Osteoblast (primary cell): ENCODE measurements at places on chromosomes 2 and 18. TPM values are rescaled to one million over a fixed set of nuclear protein-coding genes. Genes with fewer than 3 reads are reported as not detected.
A peak's percentile ranks its signal among the peaks of the same experiment; 100 is the strongest.

DNA sequence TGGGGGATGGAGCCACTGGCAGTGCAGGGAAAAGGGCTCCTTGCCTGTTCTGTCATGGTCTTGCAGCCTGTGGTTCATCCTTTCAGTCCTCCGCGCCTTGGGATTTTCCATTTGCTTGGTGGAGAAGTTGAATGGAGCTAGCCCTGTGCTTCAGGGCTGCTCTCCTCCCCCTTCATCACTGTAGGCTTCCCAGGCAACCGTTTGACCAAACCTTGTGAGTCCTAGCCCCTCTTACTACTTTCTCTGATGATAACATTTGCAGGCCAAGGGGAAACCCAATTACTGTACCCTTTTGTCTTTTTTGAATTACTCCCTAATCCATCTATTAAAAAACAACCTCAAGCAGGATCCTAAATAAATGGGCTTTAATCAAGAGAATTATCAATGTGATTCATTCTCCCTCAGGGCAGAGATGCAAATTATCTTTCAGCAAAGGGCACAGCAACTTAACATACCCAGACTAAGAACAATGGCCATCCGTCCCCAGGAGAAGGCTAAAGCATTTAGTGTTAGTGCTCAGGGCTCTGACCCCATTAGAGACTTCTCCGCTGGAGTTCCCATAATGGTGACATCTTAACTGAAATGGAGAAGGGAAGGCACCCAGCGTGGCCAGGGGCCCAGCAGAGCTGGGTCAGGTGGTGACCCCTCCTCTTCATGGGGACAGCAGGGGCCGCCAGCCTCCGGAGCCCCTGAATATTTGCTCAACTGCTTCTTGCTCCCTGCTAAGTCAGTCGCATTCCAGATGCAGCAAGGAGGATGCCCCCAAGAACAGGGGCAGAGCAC lies 40.7 kb downstream of the RHOB start:
- DNase-seq: no peak

GRCh38 chr2:219002395-219003266 lies 9.4 kb upstream of the CRYBA2 start:
- peak; percentile 91 for DNase-seq

Gene PPP1R1C
- total RNA-seq: 0.29 and 0.36 TPM in 2 replicates

GRCh38 chr2:203592470-203592869 lies 57.4 kb upstream of the RAPH1 start:
- DNase-seq: no peak

- no peak for DNase-seq
Measured at GRCh38 chr18:13551841-13552733, 174.3 kb downstream of the FAM210A start.

DNA sequence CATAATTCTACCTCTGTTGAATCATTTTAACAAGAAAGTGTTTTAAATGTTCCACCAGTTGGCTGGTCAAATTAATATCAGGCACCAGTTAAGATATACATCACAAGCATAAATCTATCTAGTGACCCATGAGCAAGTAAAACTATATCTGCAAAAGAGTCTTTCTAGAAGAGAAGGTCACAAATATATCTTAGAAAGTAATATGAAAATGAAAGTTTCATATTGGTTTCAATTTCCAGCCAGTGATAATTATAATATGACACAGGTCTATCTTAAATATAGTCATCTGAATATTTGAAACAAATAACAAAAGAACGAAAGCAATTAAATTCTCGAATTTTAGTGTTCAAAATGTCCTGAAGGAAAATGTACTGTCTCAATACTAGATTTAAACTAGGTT lies 282.5 kb upstream of the KYNU start:
- no peak for DNase-seq

- DNase-seq: no peak
Measured at GRCh38 chr2:98378196-98378595, 31.9 kb downstream of the CNGA3 start.

Gene EVA1A
- total RNA-seq: 70.9 and 74.8 TPM in 2 replicates

DNA sequence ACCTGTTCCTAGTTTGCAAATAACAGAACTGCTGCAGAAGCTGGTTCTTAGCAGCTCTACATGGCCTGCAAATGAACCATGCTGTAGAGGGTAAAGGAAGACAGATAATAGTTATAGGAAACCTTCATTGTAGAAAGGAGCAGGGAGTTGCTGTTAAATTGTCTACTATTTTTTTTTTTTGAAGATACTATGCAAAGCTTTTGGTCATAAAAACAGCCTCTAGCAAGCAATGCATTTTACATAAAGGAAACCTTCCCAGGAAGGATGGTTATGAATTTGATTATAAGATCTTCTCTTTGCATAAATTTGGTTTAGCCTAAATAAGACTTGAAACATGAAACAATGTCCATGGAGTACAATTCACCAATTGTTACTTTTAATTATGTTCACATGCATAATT lies 793.4 kb downstream of the SLC4A3 start:
- DNase-seq: no peak

- DNase-seq: no peak
Measured at GRCh38 chr2:124668161-124668560, 643.1 kb downstream of the CNTNAP5 start.

GRCh38 chr2:167553635-167554034 lies 665.4 kb downstream of the XIRP2 start:
- DNase-seq: no peak

GRCh38 chr2:211391189-211391567 lies 834.8 kb downstream of the CPS1 start:
- no peak for DNase-seq

Gene RNF138
- 21.4 and 22.1 TPM in 2 replicates for total RNA-seq

Gene UGT1A6
- total RNA-seq: not detected in 2 replicates

Gene FBLN7
- 5.3 and 5.8 TPM in 2 replicates for total RNA-seq

DNA sequence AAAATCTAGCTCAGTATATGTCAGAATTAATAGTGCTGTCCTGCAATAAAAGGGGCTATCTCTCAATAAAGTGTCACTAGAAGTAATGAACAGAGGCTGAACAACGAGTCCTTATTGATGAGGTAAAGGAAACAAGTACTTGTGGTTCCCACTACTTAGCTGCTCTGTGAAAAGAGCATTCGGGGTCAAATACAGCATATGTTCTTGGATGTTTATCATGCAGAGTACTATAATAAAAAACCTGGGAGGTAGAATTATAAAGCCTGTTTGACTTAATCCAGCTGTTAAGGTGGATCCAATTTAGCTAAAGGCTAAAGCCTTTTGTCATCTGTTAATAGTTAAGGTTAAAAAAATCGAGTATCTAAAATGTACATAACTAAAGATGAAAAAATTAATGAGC lies 32.4 kb downstream of the SLC35F5 start:
- DNase-seq: no peak

DNA sequence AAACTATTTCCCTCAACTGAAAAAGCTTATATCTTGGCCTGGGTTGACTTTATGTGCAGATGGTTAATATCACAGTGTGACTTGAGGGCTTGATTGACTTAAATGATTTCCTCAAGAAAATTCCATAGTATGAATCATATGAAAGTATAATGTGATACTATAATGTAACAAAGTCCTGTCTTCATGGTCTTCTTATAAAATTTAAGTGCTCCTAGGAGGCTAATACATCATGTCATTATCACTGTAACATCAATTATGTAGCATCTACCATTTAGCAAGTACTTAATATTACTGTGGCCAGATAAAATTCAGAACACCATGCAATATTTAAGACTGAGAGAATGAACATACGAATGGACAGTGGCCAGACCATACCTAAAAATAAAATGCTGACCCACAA lies 276.1 kb downstream of the RIT2 start:
- DNase-seq: no peak

Gene TRIB2
- total RNA-seq: 79.6 and 86.3 TPM in 2 replicates

Gene UBR3
- 42.7 and 50.1 TPM in 2 replicates for total RNA-seq

DNA sequence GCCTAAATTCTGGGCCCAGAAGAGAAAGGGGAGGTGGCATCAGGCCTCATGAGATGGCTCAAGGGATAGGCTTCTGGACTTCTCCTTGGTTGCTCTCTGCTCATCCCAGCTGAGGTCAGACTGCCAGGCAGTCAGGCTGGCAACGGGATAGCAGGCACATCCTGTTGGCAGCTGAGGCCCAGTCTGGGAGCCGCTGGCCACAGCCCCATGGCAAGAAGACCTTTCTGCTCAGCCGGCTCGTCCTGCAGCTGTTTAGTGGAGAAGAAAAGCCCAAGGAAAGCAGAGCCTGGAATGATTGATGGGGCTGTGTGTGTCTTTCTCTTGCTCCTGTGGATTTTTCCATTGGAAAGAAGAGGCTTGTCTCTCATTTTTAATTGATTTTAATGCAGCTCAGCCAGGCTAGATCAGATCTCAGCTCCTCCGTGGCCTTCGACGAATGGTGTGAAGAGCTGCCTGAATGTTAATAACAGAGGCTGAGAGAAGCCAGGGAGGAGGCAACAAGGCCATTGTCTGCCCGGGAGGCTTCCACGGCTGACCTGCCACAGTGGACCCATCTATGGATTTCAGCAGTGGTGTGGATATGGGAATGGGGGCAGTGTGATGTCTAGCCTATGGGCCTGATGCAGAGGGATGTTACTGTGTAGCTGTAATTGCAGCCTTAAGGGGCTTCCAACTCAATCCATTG lies 99.5 kb downstream of the HS1BP3 start:
- DNase-seq: peak; percentile 67

DNA sequence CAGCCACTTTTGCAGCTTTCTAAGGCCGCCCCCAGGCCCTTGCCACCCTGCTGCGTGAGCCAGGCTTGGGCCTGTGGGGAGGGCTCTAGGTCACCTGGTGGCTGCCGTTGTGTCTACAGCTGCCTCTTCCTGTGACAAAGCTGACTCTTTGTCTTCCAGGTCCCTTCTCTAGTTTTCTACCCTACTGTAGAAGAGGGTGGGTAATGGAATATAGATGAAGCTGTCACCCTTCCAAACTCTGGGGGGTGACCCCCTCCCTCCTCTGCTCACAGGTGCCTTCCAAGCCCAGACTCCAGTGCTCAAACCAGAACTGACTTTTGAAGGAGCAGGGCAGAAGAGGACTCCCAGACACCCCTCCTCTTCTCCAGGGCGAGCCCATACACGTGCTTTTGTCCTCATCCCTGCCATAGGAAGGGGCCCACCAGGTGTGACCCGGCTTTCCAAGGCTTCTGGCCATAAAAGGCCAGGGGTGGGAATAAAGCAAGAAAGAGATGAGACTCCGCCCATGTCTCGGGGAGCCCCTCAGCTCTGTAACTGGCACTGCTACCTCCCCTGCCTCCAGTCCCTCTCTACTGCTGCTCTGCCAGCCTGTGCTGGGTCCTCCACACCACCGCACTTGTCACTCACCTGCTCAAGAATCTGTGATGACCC lies 17.9 kb upstream of the SDC1 start:
- DNase-seq: peak; percentile 63

- DNase-seq: no peak
Measured at GRCh38 chr2:117770730-117771129, 43.8 kb upstream of the DDX18 start.

Gene TANC1
- total RNA-seq: 33.9 and 34.7 TPM in 2 replicates

Gene VPS4B
- total RNA-seq: 42.4 and 47.4 TPM in 2 replicates

- peak; percentile 71 for DNase-seq
Measured at GRCh38 chr18:55048892-55049291, 89.6 kb upstream of the CCDC68 start.

Gene CUL3
- 59.5 and 64.4 TPM in 2 replicates for total RNA-seq

Gene NPHP1
- total RNA-seq: 7.6 and 8.3 TPM in 2 replicates

- no peak for DNase-seq
Measured at GRCh38 chr2:72512376-72512775, 313.5 kb downstream of the EXOC6B start.

DNA sequence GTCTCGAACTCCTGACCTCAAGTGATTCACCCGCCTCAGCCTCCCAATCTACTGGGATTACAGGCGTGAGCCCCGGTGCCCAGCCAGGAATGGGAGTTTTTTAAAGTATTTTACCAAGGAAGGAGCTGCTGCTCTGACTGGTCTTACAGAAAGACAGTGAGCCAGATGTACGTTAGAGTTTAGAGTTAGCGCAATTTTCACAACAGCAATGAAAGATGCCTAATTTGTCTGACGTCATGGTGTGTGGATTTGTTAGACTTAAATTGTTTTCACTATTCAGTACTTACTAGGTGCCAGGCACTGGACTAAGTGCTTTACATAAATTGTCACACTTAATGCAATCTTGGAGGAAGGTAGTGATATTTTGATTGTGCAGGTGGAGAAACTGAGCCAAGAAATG lies 12.4 kb upstream of the RPL37A start:
- no peak for DNase-seq

Gene FABP1
- under 0.01 TPM in 1 of 2 replicates, not detected in the other for total RNA-seq

Gene TTC27
- total RNA-seq: 24.8 and 25.3 TPM in 2 replicates

Gene BMP10
- total RNA-seq: not detected in 2 replicates

Gene FBXO48
- total RNA-seq: 0.72 and 0.88 TPM in 2 replicates

Gene SERPINB13
- total RNA-seq: under 0.01 TPM in 1 of 2 replicates, not detected in the other

- peak; percentile 74 for DNase-seq
Measured at GRCh38 chr2:28802975-28803429, 7.6 kb upstream of the SPDYA start.

GRCh38 chr18:10403708-10404107 lies 50.7 kb upstream of the APCDD1 start:
- DNase-seq: no peak

- no peak for DNase-seq
Measured at GRCh38 chr2:213416832-213417231, 132.6 kb downstream of the SPAG16 start.

Gene UGT1A3
- not detected in 2 replicates for total RNA-seq

Gene CCDC178
- total RNA-seq: not detected in 2 replicates

Gene CNDP2
- total RNA-seq: 25.3 and 27.7 TPM in 2 replicates

Gene NFE2L2
- 84.3 and 91.9 TPM in 2 replicates for total RNA-seq

GRCh38 chr2:85257970-85258605 lies 69.7 kb downstream of the TGOLN2 start:
- peak; percentile 69 for DNase-seq

GRCh38 chr2:11761259-11761658 lies 14.8 kb downstream of the LPIN1 start:
- no peak for DNase-seq

- peak; percentile 27 for DNase-seq
Measured at GRCh38 chr18:77063260-77063659, 69.3 kb downstream of the MBP start.

GRCh38 chr2:211157211-211157610 lies 600.8 kb downstream of the CPS1 start:
- DNase-seq: no peak

DNA sequence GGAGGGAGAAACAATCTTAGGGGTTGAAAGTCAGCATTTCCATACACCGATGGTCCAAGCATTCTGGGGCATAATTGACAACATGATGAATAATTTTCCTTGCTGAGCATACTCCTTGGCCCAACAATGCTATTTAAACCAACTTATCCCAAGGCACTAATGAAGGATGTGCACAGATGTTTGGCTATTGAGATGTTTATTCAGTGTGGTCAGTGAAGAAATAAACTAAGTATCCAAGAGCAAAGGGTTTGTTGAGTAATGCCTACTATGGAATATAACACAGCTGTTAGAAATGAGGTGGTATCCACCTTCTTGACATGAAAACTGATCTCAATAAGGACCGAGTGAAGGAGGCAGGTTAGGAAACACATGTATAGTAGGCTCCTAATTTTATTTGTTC lies 53.9 kb upstream of the RAB6D start:
- DNase-seq: no peak

GRCh38 chr2:186713691-186714090 lies 19.8 kb downstream of the FAM171B start:
- no peak for DNase-seq

Gene LAMA3
- total RNA-seq: 8.3 and 33.3 TPM in 2 replicates

GRCh38 chr18:67733088-67733487 lies 216.6 kb upstream of the DSEL start:
- DNase-seq: peak; percentile 27
